ENCODE measurements at places on chromosomes 2 and 18. TPM values are rescaled to one million over a fixed set of nuclear protein-coding genes. Genes with fewer than 3 reads are reported as not detected.

Gene SERPINB3
- not detected for total RNA-seq

Gene MC4R
- not detected for total RNA-seq

Gene CGREF1
- total RNA-seq, result 11.3 TPM

Gene ALPG
- 218 TPM for total RNA-seq

Gene LIMS2
- 5.8 TPM for total RNA-seq

Gene SLC66A2
- 65.7 TPM for total RNA-seq

Gene SLC23A3
- total RNA-seq, result not detected

Gene SIGLEC15
- not detected for total RNA-seq

Gene DYSF
- 0.18 TPM for total RNA-seq

Gene RUFY4
- total RNA-seq, result not detected

Gene CD8B2
- total RNA-seq, result not detected

Gene ZNF804A
- total RNA-seq, result not detected

Gene IL37
- not detected for total RNA-seq

Gene CFAP65
- total RNA-seq, result not detected

Gene INHA
- not detected for total RNA-seq

Gene ANKRD30BL
- total RNA-seq, result not detected

Gene PRKAG3
- total RNA-seq, result not detected

Gene GPR45
- total RNA-seq, result not detected

Gene TOGARAM2
- 3.2 TPM for total RNA-seq

Gene FAM110C
- total RNA-seq, result not detected

Gene GAREM1
- total RNA-seq, result not detected

Gene CDH20
- not detected for total RNA-seq

Gene LDLRAD4
- not detected for total RNA-seq

Gene SPC25
- total RNA-seq, result 19.0 TPM

Gene REG1B
- total RNA-seq, result not detected

Gene TMEM178A
- total RNA-seq, result 98.4 TPM

Gene NBAS
- 45.1 TPM for total RNA-seq

Gene HADHB
- 17.8 TPM for total RNA-seq

Gene GALR1
- not detected for total RNA-seq

Gene TRIP12
- total RNA-seq, result 68.0 TPM

Gene REV1
- 25.4 TPM for total RNA-seq

Gene FOXI3
- total RNA-seq, result not detected

Gene RAD51AP2
- not detected for total RNA-seq

Gene AP1S3
- total RNA-seq, result 20.7 TPM

Gene DNER
- not detected for total RNA-seq

Gene TUBA4B
- total RNA-seq, result not detected

Gene CTAGE1
- not detected for total RNA-seq

Gene BOLL
- not detected for total RNA-seq

Gene GRB14
- total RNA-seq, result 0.25 TPM

Gene PSTPIP2
- total RNA-seq, result 19.0 TPM

Gene IL1RL2
- total RNA-seq, result not detected
